ENCODE measurements at places on chromosomes 5 and 9. TPM values are rescaled to one million over a fixed set of nuclear protein-coding genes. Genes with fewer than 3 reads are reported as not detected.

SV2C gene
- total RNA-seq, result 0.43 TPM

NOXA1 gene
- total RNA-seq, result not detected

TMEM8B gene
- total RNA-seq, result 2.5 TPM

SLC6A3 gene
- total RNA-seq, result not detected

KIF24 gene
- total RNA-seq, result 5.2 TPM

CRAT gene
- 21.5 TPM for total RNA-seq

PCDHGA2 gene
- total RNA-seq, result not detected

ARRDC1 gene
- 30.5 TPM for total RNA-seq

LCN2 gene
- total RNA-seq, result not detected

SPATA31E1 gene
- not detected for total RNA-seq

NUTM2G gene
- not detected for total RNA-seq

PCDHA1 gene
- 0.03 TPM for total RNA-seq

TRAF2 gene
- 36.3 TPM for total RNA-seq

C9orf40 gene
- 29.2 TPM for total RNA-seq

LOX gene
- total RNA-seq, result not detected

ARL10 gene
- not detected for total RNA-seq

ANKRD33B gene
- 7.4 TPM for total RNA-seq

NME5 gene
- total RNA-seq, result not detected

PCDHA6 gene
- total RNA-seq, result not detected

SOWAHA gene
- total RNA-seq, result 0.78 TPM

LHX3 gene
- total RNA-seq, result not detected
